ENCODE measurements at places on chromosomes 7 and 10. TPM values are rescaled to one million over a fixed set of nuclear protein-coding genes. Genes with fewer than 3 reads are reported as not detected.

GRCh38 chr7:121211253-121211652 is 117.5 kb upstream of the WNT16 start:
- no peak for DNase-seq

DNA sequence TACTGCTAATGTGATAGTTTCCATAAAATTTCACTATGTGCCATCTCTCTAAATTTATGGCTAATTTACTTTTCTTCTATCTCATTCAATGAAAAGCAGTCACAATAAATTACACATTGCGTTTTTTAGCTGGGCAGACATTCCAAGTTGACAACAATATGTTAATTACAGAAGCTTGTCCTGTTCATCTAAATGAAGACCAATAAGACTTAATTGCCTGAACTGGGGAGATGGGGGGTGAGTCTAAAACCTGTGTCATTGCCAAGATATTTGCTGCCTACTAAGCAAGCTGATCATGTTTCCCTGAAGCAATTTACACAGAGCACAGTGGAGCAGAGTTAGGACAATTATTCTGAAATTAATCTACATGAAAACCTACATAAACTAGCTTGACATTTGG is 89.3 kb upstream of the ADRB1 start:
- DNase-seq, result no peak

DNA sequence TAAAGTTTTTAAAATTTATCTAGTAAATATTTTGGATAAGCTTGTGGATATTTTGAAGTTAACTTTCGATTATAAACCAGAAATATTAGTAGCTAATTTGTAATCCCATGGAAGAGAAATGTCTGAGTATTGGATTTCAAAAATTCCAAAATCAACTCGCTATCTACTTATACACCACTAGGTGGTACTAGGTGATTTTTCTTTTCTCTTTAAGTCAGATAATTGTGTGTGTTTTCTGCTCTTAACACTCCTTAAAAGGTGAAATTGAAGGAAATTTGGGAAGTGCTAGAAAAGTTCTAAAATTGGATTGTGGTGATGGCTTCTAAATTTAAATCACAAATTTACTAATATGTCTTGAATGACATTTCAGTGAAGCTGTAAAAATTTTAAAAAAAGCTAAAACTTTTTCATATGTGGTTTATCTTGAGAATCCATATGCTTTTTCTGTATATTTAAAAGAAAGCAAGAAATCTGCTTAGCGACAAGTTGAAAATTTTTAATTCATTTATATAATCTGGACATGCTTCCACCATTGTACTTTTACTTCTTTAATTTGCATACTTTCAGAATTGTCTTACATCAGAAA is 90.2 kb downstream of the IPMK start:
- peak; percentile 25 for DNase-seq

GRCh38 chr7:90931986-90932916 is 332.0 kb upstream of the FZD1 start:
- peak; percentile 72 for DNase-seq

DNA sequence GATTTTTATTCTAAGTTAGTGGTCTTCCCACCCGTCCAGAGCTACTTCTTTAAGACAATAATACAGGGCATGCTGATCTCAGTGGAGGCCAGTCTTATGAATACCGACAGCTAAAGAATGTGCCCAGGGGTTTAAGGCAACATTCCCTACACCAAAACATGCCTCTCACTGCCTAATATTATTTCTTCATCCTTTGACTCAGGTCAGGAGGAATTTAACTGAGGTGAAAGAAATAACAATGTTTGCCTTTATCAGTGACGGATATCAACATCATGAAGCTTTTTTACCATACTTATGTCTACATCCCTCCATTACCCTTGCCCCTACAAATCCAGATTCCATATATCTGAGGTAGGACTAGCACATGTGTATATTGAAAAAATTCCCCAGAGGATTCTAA is 33.3 kb upstream of the TES start:
- no peak for DNase-seq

- DNase-seq, result peak; percentile 9
Measured at GRCh38 chr10:77156406-77156879, 481.2 kb downstream of the KCNMA1 start.

- peak; percentile 27 for DNase-seq
Measured at GRCh38 chr7:102823390-102824119, 74.8 kb downstream of the FAM185A start.

DNA sequence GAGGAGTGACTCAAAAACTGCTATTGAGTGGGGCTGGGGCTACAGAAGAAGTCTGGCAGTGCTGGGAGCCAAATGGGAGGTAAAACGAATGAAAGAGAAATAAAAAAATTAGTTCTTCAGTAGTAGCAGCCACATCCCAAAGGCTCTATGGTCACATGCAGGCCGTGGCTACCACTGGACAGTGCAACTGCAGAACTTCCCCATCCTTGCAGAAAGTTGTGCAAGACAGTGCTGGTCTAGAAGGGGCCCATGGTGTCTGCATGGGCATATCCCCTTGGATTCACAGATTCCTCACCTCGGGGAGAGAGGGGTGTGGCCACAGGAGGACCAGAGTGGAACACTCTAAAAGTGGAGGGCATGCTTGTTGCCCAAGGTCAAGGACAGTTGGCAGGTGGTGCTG is 47.6 kb downstream of the RPS24 start:
- no peak for DNase-seq

- DNase-seq, result peak; percentile 36
Measured at GRCh38 chr7:116525298-116525912, 569 bp downstream of the CAV1 start.

DNA sequence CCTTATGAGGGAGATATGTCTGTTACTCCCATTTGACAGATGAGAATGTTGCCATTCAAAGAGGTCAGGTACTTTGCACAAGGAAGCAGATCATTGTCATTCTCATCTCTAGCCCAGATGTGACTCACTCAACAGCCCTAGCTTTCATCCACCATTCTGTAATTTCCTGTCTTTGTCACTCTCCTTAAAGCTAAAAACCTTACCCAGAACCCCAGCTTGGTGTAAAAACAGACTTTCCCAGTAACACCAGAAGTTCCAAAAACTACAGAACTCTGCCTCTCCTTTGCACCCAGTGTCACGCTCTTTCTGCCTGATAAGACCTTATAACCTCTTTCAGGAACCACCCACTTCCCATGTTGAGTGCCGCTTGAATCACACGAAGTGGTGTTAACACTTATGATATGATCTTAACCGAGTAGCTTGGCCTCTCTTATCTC is 89.1 kb upstream of the SP4 start:
- no peak for DNase-seq

GRCh38 chr7:98352621-98353020 is 48.3 kb downstream of the BAIAP2L1 start:
- DNase-seq, result peak; percentile 35

DNA sequence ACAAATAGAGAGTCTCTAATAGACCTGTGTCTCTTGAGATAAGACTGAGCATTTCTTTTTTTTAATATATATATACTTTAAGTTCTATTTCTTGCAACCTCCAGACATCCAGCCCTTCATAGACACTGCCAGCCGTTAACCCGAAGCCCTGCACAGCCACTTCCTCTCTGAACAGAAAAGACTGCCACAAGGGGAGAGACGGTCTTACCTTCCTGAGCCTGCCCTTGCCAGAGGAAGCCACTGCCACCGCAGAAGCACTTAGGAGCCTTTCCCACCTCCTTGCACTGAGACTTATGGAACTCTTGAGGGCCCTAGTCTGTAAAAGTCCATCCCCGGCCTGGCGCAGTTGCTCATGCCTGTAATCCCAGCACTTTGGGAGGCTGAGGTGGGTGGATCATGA is 31.8 kb upstream of the PRSS1 start:
- no peak for DNase-seq

DNA sequence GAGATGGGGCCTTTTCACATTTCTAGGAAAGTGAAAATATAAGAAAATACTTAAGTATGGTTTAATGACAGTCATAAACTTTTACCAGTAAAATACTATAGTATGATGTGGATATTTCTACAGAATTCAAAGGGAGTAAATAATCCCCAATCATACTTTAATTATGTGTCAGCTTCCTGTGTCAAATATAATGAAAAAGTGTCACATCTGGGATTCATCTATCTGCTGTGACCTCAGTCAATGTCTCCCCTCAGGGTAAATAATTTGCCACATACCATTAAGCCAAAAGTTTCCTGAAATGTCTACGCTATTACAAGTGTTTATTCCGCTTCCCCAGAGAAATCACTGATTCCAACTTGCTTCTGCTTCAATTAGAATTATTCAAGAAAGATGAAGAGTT is 110.5 kb downstream of the ITGA8 start:
- DNase-seq, result no peak

DNA sequence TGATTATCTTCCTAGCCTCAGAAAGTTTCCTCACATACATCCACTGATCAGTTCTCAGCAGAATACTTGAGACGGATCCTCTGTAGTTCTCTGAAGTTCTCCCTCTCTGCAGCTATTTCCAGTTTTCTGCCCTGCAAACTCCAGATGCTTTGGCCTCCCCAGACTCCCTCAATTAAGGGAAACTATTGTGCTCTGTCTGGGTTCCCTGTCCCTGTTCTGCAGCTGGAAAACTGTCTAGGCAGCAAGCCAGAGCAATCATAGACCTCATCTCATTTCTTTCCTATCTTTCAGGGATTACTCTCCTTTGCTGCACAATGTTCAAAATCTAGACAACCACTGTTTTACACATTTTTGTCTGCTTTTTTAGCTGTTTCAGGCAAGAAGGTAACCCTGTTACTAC is 9.2 kb downstream of the MICU1 start:
- DNase-seq, result peak; percentile 70

- DNase-seq, result no peak
Measured at GRCh38 chr10:91875779-91876178, 33.5 kb downstream of the FGFBP3 start.

- no peak for DNase-seq
Measured at GRCh38 chr10:73865107-73865458, 9.3 kb downstream of the CAMK2G start.

DNA sequence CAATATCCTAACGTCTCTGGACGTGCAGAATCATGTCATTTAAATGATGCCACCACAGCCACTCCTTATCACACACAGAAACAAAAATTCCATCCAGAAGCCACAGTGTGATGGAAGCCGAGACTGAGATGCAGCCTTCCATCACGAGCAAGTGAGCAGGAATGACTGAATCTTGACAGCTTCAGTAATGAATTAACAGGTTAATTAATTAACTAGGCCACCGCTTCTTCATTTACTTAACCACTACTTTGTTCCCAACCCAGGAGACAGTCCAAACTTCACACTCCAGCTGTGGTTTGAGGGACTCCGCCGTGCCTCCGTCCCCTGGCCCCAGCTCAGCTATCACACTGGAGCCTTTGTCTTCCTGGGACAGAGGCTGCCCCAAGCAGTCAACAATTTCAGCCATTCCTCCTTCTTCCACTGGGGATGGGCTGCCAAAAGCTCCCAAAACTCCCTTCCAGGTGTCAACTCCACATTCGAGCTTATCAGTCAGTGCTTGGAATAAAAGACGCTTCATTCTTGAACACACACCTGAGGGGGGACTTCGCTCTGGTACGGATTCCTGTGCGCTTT is 65.9 kb downstream of the FGFR2 start:
- no peak for DNase-seq

DNA sequence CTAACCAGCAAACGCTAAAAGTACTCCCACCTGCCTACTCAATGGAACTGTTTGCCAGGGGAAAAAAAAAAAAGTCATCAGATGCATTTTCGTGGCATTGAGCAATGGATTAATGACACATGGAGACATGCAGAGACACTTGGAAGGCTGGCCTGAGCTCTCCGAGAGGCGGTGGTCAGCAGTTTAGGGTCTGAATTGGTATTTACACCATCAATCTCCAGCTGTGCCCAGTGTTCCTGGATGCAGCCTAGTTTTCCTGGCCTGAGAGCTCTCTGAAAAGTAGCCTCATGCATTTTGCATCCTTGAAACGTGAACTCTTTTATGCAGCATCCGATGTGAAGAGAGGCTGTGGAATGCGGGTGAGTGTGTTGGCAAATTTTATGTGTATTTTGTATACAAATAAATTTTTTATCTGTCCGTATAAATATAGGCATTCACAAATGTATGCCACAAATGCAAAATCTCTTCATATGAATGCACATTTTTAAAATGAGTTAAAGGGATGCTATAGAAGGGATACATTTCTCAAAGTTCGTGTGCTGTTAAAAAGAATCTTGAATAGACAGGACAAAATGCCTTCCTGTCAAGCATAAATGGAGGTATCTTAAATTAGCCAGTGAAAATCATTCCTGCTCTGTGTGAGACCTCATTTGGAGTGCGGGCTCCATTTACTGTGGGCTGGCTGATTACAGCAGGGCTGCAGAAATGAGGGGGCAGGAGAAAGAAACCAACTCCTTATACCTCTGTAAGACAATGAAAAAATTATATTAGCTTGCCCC is 137.7 kb upstream of the PFKP start:
- no peak for DNase-seq

DNA sequence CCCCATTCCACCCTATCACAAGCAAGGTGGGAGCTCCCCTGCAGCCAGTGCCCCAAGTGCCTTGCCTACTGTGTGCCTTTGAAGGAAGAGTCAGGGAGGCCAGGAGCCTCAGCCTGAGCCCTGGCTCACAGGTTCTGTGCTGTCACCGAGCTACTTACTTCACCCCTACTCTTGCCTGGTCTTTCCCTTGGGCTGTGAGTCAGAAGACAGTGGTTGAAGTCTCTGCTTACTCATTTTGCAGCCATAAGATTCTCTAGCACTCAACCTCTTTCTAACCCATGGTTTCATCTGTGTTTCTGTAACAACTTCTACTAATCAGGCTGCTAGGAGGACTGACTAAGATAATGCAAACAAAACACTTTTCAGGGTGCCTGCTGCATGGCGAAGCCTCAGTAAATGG is 114.5 kb downstream of the PLCE1 start:
- DNase-seq, result no peak

DNA sequence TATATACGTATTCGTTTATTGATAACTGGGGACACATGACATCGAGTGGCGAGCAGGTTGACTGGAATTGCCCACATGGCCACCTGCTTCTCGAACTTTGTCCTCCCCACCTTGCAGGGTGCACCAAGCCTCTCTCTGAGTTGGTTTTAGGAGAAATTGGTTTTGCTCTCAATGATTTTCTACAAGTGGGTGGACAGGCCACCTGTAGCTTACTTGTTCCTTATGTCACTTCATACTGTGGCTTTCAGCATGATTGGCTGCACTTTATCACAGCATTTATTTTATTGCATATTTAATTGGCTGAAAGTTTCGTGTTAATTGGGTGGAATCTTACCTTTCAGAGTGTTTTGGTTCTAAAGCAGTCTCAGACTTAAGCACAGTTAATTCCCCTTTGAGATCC is 215.6 kb upstream of the SHH start:
- DNase-seq, result no peak

Gene CALN1
- total RNA-seq, result 1.3 TPM

Gene OR2A2
- total RNA-seq, result not detected

Gene ZFAND2A
- total RNA-seq, result 16.1 TPM

Gene ELN
- total RNA-seq, result 208 TPM

Gene DLG5
- 34.6 TPM for total RNA-seq

Gene IRF5
- total RNA-seq, result 1.2 TPM

Gene MRLN
- 120 TPM for total RNA-seq

Gene PBLD
- total RNA-seq, result 4.4 TPM

Gene BEND7
- 5.1 TPM for total RNA-seq

Gene C10orf53
- total RNA-seq, result not detected

All from tongue (tissue), 3 donors.